ENCODE measurements at places on chromosomes 1 and 21.

GRCh38 chr1:53656747-53657530, 82.0 kb downstream of the GLIS1 start:
- peaks cover 18% of the 10 kb centered on the region for H3K27me3 ChIP-seq
- no peak overlapping the region for H3K4me3 ChIP-seq
- no peaks in the 10 kb centered on the region for H3K36me3 ChIP-seq
- H3K4me1 ChIP-seq = no peaks in the 10 kb centered on the region
- no peak overlapping the region for H3K27ac ChIP-seq

DNA sequence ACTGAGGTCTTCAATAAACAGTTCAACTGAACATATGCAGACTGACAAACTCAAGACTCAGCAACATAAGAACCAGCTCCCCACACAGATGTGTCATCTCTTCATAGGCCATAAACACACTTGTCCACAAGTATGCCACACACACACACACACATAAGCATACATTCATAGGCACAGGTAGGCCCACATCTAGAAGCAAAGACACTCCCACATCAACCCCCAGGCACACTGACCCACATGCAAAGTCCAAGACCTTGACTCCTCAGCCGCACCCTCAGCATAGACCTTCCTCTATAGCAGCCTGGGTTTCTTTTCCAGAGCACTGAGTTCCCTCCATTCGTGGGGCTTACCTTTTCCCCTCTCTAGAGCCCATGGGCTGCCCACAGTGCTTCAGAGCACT, 1.4 kb downstream of the LAD1 start:
- H3K4me3 ChIP-seq = no peak overlapping the region
- H3K36me3 ChIP-seq = no peaks in the 10 kb centered on the region
- H3K27me3 ChIP-seq = peaks cover 29% of the 10 kb centered on the region
- no peak overlapping the region for H3K27ac ChIP-seq

- no peak overlapping the region for H3K27ac ChIP-seq
- H3K4me3 ChIP-seq = peak overlapping the region; percentile 82
- no peaks in the 10 kb centered on the region for H3K36me3 ChIP-seq
Measured at GRCh38 chr1:109508873-109509175, 703 bp downstream of the AMIGO1 start.

GRCh38 chr1:18583326-18583941, 47.2 kb upstream of the PAX7 start:
- H3K36me3 ChIP-seq = no peaks in the 10 kb centered on the region
- DNase-seq = no peak
- no peak overlapping the region for H3K4me3 ChIP-seq

DNA sequence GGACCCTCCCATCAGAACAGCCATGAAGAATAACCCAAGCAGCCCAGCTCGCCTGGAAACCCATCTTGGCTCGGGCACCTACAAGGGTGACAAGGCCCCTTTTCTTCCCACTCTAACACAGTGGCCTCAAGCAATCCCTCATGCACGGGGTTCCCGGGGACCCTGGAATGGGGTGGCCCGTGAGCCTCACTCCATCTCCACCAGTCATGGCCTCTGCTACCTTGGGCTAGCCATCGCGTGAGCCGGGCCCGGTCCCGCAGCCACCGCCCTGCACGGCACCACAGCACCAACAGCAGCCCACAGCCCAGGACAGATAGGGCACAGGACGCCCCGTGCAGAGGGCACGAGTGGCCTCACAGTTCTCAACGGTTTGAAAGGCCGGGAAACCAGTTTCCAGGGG, 19.0 kb downstream of the WDR4 start:
- no peak for DNase-seq
- H3K27ac ChIP-seq = no peak overlapping the region
- H3K36me3 ChIP-seq = peaks cover 15% of the 10 kb centered on the region
- H3K4me1 ChIP-seq = no peaks in the 10 kb centered on the region
- H3K4me3 ChIP-seq = no peak overlapping the region

DNA sequence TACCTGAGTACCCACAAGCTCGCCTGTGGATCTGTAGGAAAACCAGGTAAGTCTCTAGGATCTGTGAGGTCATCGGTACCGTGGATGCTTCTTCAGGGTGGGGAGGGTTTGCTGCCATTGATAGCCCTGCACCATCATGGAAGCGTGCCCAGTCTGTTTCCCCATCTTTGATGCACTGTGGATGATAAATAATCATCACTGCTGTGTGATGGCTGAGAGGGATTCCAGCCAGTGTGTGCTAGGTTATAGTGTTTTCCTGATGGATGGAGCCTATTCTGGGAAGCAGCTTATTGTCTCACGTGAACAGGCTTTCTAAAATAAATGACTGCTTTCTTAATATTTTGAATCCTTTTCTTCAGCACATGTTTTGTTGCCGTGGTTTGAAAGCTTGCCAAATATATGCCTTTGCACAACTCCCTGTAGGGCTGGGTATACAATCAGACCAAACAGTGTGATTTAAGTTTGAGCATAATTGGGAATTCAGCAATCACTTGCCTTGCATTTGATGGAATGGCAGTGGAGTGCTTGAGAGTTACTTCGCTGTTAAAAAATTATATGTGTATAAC, 113.8 kb downstream of the CAMTA1 start:
- H3K4me1 ChIP-seq = peaks cover 7% of the 10 kb centered on the region
- no peaks in the 10 kb centered on the region for H3K36me3 ChIP-seq
- H3K27me3 ChIP-seq = no peaks in the 10 kb centered on the region
- no peak for DNase-seq
- H3K4me3 ChIP-seq = no peak overlapping the region
- no peak overlapping the region for H3K27ac ChIP-seq

DNA sequence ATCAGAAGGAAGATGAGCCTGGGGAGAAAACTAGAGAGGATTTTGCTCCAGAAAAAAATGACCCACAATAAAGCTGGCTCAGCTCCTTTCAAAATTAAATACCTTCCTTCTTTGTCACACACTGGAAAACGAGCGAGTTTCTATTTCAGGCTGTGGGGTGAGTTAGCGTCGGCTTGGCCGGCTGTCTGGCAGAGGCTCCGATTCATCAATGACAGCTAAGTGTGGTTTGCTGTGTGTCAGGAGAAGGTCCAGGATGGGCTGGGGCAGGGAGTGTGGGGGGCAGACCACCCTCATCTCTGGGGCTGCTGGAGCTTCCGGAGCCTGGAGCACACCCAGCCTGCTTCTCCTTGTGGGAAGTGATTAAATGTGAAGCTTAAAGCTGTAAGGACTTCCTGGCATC, 120.2 kb downstream of the ETS2 start:
- H3K27ac ChIP-seq = no peak overlapping the region
- no peak for DNase-seq
- H3K4me3 ChIP-seq = no peak overlapping the region
- no peaks in the 10 kb centered on the region for H3K4me1 ChIP-seq

DNA sequence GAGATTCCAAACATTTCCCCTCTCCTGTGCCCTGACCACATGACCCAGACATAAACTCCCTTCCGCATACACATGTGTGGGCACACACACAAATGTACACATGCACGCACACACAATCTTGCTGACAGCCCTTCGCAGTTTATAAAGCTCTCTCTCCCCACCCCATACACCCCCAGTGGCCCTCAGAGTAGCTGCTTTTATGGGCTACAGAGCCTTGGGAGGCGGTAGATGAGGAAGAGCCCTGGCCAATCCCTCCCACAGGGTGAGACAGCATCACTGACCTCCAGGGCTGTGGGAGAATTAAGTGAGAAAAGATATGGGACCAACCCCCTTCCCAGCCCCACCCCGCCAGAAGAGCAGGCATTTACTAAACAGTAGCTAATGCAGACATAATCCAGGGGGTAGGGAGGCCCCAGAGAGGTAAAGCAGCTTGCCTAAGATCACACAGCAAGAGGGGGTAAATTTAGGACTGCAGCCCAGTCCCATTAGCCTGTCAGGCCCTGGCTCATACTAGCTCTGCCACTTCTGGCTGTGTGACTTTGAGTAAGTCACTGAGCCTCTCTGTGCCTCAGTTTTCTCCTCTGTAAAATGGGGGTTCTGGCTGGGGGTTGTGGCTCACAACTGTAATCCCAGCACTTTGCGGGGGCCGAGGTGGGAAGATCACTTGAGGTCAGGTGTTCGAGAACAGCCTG, 5.1 kb downstream of the SDC3 start:
- peaks cover 5% of the 10 kb centered on the region for H3K4me1 ChIP-seq
- H3K27ac ChIP-seq = no peak overlapping the region
- DNase-seq = peak; percentile 48
- peaks cover 30% of the 10 kb centered on the region for H3K27me3 ChIP-seq
- no peak overlapping the region for H3K4me3 ChIP-seq
- H3K36me3 ChIP-seq = no peaks in the 10 kb centered on the region

- H3K27me3 ChIP-seq = no peaks in the 10 kb centered on the region
- H3K27ac ChIP-seq = no peak overlapping the region
- no peaks in the 10 kb centered on the region for H3K4me1 ChIP-seq
- DNase-seq = no peak
- H3K4me3 ChIP-seq = no peak overlapping the region
Measured at GRCh38 chr1:112533029-112533428, 24.3 kb downstream of the WNT2B start.

DNA sequence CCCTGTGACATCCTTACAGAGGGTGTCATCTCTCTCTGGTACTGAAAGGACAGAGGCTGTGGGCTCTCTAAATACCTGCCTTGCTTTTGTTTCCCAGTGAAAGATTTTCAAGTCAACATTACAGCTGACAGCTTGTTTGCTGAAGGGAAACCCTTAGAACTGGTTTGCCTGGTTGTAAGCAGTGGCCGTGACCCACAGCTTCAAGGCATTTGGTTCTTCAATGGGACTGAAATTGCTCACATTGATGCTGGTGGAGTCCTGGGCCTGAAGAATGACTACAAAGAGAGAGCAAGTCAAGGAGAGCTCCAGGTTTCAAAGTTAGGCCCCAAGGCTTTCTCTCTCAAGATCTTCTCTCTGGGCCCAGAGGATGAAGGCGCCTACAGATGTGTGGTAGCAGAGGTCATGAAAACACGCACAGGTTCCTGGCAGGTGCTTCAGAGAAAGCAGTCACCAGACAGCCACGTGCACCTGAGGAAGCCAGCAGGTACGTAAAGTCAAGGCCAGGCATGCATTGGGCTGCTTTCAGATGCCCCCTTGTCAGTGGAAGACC, 11.8 kb downstream of the CD101 start:
- H3K4me3 ChIP-seq = no peak overlapping the region
- no peak overlapping the region for H3K27ac ChIP-seq
- DNase-seq = no peak
- H3K36me3 ChIP-seq = no peaks in the 10 kb centered on the region
- peaks cover 6% of the 10 kb centered on the region for H3K27me3 ChIP-seq

- no peak overlapping the region for H3K27ac ChIP-seq
- H3K36me3 ChIP-seq = peaks cover 28% of the 10 kb centered on the region
- H3K27me3 ChIP-seq = peaks cover 61% of the 10 kb centered on the region
- DNase-seq = no peak
Measured at GRCh38 chr1:94246692-94247137, 9.3 kb upstream of the ARHGAP29 start.

DNA sequence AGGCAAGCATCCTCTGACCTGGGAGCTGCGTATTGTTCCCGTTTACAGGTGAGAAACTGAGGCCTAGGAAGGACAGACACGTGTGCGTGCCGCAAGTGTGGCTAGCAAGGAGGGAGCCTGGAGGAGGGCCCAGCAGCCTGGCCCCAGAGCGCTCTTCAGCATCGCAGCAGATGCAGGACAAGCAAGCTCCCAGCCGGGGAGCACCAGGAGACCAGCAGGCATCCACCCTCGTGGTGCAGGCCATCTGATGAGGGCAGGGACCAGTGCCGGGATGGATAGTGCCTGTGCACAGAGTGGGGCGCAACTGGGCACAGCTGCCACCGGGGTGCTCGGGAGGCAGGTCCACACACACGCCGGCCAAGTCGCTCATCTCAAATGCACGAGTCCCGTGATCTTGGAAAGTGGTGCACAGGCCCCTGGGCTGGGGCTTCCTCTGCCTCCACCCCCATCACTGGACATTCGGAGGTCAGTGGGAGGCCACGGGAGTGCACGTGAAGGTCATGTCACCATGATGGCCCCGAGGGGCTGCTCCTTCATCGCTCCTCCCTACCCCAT, 55.1 kb downstream of the COL18A1 start:
- DNase-seq = peak; percentile 60
- H3K36me3 ChIP-seq = no peaks in the 10 kb centered on the region
- H3K4me3 ChIP-seq = no peak overlapping the region
- H3K27me3 ChIP-seq = peaks cover 15% of the 10 kb centered on the region

DNA sequence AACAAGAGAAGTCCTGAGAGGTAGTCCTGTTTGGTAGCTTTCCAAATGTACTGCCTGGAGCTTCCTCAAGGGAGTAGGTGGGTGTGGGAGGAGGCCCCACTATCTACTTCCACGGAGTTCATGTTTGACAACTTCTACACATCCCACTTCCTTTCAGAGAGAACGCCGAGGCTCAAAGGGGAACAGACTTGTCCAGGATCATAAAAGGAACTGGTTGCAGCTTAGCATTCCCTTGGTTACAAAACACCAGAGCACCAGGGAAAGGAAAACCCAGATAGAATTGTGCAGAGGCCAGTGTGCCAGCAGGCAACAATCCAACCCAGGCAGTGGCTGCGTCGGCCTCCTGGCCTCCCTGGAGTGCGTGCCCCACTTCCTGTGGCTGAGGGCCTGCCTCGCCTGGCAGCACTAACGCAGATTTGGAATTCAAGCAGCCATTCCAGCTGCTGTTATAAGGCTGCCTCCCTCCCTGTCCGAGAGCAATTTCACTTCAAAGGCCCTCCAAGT, 4.2 kb upstream of the RAP1GAP start:
- no peaks in the 10 kb centered on the region for H3K4me1 ChIP-seq
- no peak for DNase-seq
- H3K27ac ChIP-seq = no peak overlapping the region
- H3K4me3 ChIP-seq = no peak overlapping the region

DNA sequence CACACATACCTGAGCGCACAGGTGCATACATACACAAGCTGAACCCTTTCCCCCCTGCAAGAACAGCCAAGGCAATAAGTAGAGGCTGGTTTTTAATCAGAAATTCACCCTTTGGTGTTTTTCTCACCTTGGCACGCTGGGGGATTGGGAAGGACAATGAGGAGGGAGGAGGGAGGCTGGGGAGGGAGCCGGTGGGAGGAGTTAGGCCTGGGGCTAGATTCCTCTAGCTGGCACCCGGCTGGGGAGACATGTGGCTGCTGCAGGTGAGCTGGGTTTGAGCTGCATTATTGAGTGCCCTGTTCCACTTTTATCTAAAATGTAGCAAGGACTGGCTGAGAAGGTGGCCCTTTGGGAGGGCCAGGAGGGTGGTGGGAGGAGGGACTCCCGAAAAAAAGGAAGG, 97.8 kb upstream of the CSF3R start:
- peaks cover 17% of the 10 kb centered on the region for H3K27me3 ChIP-seq
- no peaks in the 10 kb centered on the region for H3K4me1 ChIP-seq
- H3K36me3 ChIP-seq = no peaks in the 10 kb centered on the region
- no peak for DNase-seq
- H3K4me3 ChIP-seq = no peak overlapping the region

DNA sequence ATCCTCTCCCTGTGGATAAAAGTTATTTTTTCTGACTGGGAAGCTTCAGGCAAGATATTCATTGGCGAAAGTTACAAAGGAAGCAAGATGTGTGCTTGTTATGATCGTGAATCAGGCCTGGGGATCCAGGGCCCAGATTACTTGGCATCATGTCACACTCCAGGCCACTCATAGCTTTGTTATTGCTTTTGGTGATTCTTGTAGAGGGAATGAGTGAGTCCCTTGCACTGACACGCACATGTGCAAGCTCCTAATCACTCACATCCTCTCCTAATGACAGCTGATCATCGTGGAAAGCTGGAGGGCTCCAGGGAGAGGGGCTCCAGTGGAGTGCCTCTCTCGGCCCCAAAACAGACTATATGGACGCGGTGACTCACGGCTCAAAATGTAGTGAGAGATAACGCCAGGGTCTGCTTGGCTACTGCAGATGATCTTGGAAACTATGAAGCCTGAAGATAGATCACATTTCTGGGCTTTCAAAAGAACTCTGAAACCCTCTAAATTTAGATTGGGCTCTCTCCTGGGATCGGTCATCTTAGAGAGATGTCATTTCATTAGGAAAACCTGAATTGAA, 481.1 kb upstream of the USP24 start:
- no peaks in the 10 kb centered on the region for H3K36me3 ChIP-seq
- peaks cover 6% of the 10 kb centered on the region for H3K27me3 ChIP-seq
- no peak overlapping the region for H3K4me3 ChIP-seq
- H3K4me1 ChIP-seq = no peaks in the 10 kb centered on the region
- no peak for DNase-seq

Data from natural killer cell treated with Interleukin-12 subunit alpha and Interleukin-12 subunit beta and Interleukin-15 and Interleukin-18, amount 100 ng/mL, for 72 hours (primary cell).